WERI-Rb-1 (cell line): ENCODE measurements at places on chromosomes 7 and 10.
A peak's percentile ranks its signal among the peaks of the same experiment; 100 is the strongest.

DNA sequence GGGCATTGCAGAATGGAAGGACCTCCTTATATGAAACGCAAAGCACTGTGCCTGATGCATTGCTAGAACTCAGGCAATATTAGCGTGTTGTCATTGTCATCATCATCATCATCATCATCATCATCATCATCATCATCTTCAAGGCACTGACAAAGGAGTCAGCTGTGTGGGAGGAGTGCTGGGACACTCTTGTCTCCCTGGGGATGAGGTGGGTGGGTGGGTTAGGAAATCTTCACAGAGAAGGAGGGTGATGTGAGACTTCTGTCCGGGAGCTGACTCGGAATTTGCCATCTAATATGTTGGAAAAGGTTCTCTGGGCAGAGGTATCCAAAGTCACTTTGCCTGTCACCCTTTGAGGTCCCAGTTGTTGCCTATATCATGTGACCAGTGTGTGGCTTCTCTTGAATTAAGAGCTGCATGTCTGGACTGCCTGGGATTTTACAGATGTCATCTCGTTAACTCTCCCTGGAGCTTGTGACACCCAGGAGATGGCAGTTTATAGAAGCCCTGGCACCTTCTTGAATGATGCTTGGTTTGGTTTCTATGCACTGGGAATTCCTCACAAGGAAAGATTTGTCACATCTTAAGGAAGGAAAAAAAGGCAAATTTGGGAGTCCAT, 7.1 kb downstream of the HTRA1 start:
- no peak for DNase-seq

- DNase-seq = no peak
These were observed 46.3 kb downstream of the GRID2IP start for GRCh38 chr7:6504996-6505395.

DNA sequence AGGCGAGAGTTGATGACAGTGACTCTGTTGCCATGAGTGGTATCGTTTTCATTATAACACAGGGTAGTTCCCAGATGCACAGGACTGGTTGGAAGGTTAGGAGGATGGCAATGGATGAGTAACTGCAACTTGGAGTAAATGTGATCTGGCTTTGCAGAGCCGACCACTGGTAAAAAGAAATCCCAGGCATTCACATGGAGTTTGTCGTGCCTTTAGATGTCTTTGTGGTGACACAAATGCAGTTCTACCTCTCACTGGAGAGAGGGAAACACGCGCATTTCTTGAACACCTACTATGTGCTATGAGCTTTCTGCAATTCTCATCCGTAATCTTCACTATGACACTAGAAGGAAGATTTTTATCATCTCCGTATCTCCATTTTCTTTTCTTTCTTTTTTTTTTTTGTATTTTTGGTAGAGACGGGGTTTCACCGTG, 1.7 kb upstream of the MNX1 start:
- DNase-seq = no peak

DNA sequence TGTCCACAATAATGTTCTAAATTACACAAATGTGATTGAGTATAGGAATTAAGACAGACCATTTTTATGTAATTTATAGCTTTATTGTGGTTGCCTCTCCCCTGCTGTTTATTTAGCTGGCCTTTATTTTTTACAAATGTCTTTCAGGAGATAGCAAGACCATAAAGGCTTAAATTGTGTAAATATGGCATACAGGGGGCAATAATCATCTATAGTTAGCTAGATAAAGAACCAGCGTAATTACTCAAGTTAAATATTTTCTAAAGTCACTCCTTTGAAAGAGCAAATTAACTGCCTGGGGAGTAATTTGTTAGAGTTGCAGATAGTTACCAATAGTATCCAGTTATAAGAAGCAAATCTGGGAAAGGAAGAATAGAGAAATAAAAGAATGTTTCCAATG, at the start of gene MALRD1:
MALRD1 (plus strand) TSS at position 313 of the 400 bp plus-strand sequence. CDS start 138 bp downstream, outside the sequence.
- no peak for DNase-seq

DNA sequence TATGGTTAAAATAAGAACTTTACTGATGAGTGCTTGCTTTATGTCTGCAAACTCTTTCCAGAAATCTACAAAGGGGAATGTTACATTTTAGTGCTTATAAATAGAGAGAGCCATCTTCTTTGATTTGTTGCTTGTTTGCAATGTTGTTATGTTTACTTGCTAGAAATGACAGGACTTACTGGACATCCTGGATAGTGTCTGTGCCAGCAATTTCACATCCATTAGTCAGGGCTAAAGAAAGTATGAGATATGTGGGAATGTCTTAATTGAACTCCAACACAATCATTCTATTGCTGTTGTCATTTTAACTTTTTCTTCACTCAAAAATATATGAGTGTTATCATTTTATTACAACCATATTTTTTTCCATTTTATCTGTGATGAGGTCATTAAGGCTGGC, 453.2 kb downstream of the TNS3 start:
- no peak for DNase-seq

- no peak for DNase-seq
These were observed 329 bp downstream of the NOLC1 start for GRCh38 chr10:102152545-102152890.

DNA sequence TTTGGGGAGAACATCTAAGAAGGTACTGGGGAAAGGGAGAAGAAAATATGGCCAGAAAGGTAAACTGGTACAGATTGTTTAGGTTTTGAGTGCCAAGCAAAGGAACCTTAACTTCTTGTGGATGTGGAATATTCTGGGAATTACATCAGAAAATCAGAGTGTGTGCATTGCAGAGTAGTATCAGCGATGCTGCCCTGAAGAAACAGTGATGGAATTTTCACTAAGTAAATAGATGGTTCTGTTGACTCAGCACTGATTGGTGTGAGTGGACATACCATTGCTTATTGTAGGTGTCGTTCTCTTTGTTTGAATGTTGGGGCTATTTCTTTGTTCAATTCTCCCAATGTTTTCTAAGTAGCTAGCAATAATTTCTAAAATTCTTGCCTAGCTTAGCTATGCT, 24.4 kb upstream of the AKR1B1 start:
- no peak for DNase-seq

DNA sequence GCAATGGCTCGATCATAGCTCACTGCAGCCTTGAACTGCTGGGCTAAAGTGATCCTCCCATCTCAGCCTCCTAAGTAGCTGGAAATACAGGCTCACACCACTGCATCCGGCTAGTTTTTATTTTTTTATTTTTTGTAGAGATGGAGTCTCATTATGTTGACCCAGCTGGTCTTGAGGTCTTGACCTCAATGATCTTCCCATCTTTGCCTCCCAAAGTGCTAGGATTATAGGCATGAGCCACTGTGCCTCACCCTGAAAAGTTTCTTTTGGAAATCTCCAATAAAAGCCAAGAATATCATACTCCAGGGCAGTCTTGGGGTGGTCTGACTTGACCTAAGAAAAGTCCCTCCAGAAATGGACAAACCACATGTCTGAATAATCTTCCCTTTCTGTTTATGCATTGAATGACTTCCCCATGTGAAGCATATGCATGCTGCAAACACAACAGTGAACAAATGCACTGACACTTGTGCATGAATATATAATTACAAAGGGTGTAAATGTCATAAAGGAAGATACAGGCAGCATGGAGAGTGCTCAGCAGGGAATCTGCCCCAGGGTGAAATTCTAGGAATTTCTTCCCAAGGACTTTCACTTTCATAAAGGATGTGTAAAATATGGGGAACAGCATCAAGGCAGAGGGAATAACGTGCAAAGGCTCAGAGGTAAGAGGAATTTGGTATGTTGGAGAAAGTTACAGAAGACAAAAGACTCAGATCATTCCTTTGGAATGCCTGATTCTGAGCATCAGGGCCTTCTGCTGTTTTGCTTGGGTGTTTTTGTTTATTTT, 142.4 kb upstream of the LYZL1 start:
- DNase-seq = no peak

- no peak for DNase-seq
These were observed 142.5 kb downstream of the DNAJB6 start for GRCh38 chr7:157479326-157479725.

GRCh38 chr7:142872106-142872675, 13.4 kb downstream of the TRPV6 start:
- no peak for DNase-seq

GRCh38 chr10:4240608-4241197, 455.7 kb upstream of the KLF6 start:
- DNase-seq = no peak

GRCh38 chr10:89836840-89837164, 135.4 kb downstream of the KIF20B start:
- DNase-seq = no peak

DNA sequence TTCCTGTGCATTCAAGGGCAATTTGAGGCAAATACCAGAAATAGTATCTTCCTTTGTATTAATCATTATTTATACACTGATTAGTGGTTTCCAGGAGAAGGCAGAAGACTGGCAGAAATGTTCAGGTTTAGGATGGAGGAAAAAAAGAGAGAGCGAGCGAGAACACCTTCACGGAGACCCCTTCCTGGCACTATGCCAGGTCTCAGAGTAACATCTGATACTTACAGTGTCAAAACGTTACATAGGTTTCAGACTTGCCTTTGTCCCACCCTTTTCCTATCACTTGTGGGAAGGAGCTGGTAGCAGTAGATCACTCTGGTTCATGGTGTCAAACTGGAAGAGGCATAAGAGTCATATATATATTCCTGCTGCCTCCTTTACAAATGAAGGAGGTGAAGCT, 652 bp downstream of the OR2A12 start:
- DNase-seq = no peak

DNA sequence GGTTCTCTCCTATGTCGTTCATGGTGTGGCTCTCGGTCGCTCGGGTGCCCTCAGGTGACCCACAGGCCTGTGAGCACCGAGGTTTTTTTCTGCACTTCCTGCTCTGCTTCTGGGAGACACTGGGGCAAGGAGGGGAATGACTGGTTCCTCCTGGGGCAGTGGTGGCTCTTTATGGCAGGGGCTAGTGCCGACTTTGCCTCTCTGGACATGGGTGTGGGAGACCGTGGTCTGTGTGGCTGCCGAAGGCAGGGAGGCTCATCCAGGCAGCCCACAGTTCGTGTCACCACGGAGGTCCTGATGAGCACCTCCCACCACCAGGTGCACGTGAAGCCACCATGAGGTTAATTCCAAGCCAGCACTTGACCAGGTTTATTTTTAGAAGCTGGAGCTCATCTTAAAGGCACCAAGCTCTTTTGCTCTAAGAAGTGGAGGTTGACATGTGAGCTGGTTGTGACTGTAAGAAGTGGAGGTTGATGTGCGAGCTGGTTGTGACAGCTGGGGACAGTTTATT, 24.7 kb upstream of the DPYSL4 start:
- DNase-seq = peak; percentile 56

DNA sequence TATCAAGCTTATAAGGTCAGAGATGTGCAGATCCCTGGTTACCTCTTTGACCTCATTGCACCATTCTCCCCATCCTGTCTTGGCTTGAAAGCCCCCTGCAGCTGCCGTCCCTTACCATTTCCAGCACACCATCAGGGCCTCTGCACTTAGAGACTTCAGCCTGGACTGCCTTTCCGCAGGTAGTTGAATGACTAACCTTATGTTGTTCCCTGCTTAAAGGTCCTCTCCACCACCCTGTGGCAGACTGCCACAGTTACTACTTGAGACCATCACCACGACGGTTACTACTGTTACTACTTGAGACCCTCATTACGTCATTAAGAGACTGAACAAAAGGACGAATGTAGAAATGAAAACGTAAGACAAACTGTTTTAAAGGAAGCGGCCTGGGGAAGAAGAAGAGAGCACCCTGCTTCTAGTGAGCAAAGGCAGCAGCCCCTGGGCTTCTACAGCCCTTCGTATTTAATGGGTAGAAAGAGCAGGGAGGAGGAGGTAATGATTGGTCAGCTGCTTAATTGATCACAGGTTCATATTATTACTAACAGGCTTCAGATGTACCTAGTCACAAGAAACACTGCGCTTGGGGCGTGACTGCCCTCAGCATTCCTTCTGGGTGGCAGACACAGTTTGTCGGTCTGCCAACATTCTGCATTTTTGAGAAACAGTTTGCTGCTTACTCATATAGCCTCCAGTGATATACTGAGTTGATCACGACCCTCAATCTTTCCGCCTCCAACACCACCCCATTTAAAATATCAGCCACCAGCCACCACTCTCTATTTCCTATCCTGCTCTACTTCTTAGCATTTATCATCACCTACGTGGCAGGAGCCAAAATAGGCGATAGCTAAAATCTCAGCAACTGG, 74.1 kb upstream of the PARD3 start:
- DNase-seq = no peak

DNA sequence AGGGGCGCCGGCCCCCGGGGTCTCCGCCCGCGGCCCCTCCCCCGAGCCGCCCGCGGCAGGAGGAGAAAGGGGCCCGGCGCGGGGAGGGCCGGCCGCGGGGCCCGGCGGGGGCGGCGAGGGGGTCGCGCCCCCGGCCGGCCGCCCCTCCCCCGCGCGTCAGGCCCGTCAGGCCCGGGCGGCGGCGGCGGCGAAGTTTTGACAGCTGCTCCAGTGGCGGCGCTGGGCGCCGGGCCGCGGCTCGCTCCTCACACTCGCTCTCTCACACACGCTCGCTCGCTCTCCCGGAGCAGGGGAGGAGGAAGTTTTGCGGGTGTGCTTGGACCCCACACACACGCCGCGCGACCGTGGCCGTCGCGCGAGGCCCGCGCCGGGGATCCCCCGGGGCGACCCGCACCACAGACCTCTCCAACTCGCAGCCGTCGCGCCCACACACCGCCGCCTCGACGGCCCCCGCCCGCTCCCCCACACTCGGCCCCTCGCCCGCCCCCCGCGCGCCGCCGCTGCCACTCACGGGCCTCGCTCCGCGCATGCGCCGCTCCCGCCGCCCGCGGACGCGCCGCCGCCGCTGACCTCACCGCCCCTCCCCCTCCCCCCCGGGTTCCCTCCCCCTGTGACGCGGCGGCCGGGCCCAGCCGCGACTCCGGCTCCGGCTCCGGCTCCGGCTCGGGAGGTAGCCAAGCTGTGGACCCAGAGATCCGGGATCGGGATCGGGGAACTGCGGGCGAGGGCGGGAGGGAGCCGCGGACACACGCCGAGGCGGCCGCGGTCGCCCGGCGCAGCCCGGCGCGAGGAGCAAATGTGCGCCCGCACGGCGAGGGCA, 518 bp upstream of the KMT2C start:
- peak; percentile 94 for DNase-seq

DNA sequence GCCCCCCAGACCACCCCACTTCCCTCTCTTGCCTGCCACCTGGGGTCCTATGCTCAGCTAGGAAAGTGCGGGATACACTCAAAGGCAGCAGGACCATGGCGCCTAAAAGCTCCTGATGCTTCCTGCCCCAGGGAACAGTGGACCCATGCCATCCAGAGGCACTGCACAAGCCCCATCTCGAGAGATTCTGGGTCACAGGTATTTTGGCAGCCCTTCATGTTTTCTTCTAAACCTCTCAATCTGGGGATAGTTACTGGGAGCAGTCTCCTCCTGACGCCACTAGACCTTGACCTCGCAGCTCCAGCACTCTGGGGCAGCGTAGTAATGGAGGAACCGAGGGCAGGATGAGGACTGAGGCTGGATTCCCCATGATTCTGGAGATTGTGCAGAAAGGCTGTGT, 107.1 kb downstream of the GRK5 start:
- no peak for DNase-seq
